ENCODE measurements at places on chromosomes 6 and 20. TPM values are rescaled to one million over a fixed set of nuclear protein-coding genes. Genes with fewer than 3 reads are reported as not detected.

GRCh38 chr6:107345393-107345792 is 114.0 kb downstream of the PDSS2 start:
- no peaks in the 10 kb centered on the region for H3K4me1 ChIP-seq
- DNase-seq: no peak
- no peaks in the 10 kb centered on the region for H3K27me3 ChIP-seq
- H3K4me3 ChIP-seq: no peak overlapping the region

DNA sequence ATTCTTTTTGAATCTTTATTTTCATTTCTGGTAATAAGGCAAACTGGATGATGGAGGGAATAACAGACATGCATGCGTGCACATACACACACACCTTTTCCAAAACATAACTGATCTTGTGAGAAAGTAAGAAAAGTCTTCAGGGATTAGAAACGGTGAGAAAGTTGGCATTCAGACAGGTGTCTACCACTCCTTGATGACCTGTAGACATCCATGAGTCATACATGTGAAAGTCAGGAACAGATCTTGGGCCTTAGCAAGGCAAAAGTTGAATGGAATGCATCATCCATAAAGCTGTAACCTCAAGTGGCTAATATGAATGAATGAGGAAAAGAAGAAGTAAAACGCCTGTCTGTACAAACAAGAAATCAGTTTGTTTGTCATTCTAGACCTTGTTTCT is 97.3 kb downstream of the GRIK2 start:
- H3K36me3 ChIP-seq: no peaks in the 10 kb centered on the region
- no peak overlapping the region for H3K4me3 ChIP-seq
- no peak overlapping the region for H3K27ac ChIP-seq
- no peak for DNase-seq
- H3K4me1 ChIP-seq: no peaks in the 10 kb centered on the region

SEMG1 gene
- 4.0 TPM for total RNA-seq

DNA sequence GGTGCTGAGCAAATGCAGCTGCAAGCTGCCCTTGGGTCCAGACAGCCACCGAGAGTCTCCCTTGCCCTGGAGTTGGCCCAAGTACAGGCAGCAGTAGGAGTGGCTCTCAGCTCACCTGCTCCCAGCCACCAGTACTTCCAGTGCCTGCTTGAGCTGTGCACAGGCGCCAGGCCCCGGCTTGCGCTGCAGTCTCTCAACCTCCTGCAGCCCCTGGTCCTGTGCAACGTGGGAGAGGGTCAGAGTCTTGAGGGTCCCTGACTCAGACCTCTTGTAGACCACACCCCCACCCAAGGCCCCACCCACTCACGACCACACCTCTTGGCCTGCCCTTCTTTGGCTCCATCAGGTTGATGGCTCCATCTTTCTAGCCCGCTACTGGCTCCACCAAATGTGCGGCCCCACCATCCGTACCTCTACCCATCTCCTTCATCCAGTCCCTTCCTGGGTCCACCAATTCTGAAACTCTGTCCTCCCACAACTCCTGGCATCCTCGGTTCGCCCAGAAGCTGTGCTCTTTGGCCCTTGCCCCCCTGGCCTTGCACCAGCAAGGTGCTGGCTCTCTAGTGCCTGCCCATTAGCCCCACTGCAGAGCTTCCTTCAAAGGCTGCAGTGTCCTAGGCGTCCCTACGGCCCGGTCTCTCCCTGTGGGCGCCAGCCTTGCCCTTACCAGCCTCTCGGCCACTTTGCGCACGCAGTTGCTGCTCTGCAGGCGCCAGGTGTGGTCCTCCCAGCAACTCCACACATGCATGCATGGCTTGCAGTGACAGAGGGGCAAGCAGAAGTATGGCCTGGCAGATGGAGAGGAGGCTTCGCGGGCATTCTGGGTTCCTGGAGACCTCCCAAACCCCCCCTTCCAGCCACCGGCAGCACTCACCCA is 16.5 kb upstream of the SPAG4 start:
- H3K36me3 ChIP-seq: no peaks in the 10 kb centered on the region
- no peak for DNase-seq
- H3K27me3 ChIP-seq: peaks cover 46% of the 10 kb centered on the region
- H3K4me1 ChIP-seq: no peaks in the 10 kb centered on the region

- H3K36me3 ChIP-seq: no peaks in the 10 kb centered on the region
- H3K27ac ChIP-seq: no peak overlapping the region
- DNase-seq: no peak
Measured at GRCh38 chr20:10089871-10090587, 55.2 kb downstream of the ANKEF1 start.

DNA sequence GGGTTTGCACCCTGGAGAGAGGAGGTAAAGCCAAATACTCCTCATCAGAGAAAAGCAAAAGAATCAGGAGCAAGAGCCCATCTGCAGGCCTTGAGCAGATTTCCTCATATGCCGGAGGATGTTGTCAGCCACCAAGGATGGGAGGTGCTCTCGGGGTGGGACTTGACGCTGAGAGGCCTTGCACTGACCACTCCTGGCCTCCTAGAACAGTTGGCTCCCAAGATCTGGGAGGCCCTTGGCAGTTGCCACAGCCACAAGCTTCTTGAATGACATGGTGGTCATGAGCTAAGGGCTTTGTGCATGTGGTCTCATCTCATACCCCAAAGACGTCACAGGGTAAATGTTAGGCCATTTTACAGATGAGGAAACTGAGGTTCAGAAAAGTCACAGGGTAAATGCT is 75.2 kb upstream of the PMEPA1 start:
- H3K27me3 ChIP-seq: no peaks in the 10 kb centered on the region
- H3K36me3 ChIP-seq: no peaks in the 10 kb centered on the region
- no peak overlapping the region for H3K27ac ChIP-seq
- no peak for DNase-seq
- no peak overlapping the region for H3K4me3 ChIP-seq
